ENCODE measurements at places on chromosomes 2 and 18.

- DNase-seq = no peak
Measured at GRCh38 chr2:119856469-119856901, 96.8 kb downstream of the PTPN4 start.

GRCh38 chr2:67256892-67257291 lies 140.2 kb upstream of the ETAA1 start:
- no peak for DNase-seq

GRCh38 chr2:214135966-214136365 lies 274.9 kb upstream of the VWC2L start:
- DNase-seq = no peak

DNA sequence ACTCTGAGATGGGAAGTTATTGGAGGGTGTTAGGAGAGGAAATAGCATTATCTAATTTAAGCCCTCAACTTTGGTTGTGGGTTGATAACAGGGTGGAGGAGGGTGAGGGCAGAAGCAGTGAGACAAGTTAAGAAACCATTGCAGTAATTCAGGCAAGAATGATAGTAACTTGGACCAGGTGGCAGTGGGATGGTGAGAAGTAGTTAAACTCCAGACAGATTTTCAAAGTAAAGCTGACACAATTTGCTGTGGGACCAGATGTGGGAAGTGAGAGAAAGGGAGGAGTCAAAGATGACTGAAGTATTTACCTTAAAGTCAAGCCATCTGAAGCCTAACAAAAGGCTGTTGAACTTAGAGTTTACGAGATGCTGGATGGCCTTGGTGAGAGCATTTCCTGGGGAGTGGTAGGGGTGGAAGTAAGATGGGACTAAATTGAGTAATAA lies 163.2 kb upstream of the KLF7 start:
- DNase-seq = no peak

DNA sequence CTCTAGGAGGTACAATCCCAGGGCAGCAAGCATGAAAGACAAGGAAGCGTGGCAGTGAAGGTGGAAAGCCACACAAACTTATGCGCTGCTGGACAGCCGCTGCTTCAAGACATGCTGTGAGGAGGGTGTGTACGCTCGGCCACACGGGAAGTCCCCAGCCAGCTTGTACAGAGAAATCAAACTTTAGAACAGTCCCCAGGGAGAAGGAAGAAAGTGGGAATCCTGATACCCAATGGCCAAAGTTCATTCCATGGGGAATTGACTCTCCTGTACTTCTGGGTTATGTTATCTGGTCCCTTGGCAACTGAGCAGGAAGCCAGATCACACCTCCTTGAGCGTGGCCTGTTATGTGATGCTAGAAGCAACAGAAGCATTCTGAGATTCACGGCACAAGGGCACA lies 86.1 kb upstream of the BOD1L2 start:
- DNase-seq = no peak

- DNase-seq = no peak
Measured at GRCh38 chr2:214031566-214031965, 379.3 kb upstream of the VWC2L start.

DNA sequence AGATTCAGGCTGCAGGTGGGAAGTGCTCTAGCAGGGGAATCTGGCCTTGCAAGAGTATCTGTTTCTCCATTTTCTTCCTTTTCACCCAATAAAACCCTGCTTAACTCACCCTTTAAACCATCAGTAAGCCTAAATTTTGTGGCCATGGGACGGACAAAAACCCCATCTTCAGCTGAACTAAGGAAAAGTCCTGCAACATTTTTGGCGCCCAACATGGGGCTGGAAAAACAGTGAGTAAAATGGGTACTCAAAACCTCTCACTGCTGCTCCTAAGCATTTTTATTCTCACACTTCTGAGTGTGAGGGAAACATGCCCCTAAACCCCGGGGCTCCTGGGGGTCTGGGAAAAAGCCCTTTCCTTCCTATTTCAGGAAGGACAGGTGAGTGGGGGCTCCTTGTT lies 414.3 kb downstream of the ZNF804A start:
- DNase-seq = no peak

DNA sequence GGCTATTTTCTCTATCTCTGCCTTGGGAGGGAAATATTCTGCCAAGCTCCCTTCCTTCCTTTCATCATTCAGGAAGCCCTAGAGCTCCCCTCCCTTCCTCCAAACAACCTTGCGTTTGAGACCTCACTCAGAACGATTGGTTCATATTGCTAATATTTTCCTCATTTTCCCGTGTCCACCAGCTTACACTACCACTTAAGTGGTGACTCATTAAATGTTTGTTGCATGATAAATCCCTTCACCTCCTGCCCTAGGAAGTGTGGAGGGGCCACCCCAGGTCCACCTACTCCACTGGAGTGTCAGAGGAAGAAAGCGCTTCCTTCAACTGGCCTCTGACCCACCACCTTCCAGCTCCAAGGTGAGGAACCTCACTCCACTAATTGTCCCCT lies 2.3 kb upstream of the LPIN2 start:
- no peak for DNase-seq

DNA sequence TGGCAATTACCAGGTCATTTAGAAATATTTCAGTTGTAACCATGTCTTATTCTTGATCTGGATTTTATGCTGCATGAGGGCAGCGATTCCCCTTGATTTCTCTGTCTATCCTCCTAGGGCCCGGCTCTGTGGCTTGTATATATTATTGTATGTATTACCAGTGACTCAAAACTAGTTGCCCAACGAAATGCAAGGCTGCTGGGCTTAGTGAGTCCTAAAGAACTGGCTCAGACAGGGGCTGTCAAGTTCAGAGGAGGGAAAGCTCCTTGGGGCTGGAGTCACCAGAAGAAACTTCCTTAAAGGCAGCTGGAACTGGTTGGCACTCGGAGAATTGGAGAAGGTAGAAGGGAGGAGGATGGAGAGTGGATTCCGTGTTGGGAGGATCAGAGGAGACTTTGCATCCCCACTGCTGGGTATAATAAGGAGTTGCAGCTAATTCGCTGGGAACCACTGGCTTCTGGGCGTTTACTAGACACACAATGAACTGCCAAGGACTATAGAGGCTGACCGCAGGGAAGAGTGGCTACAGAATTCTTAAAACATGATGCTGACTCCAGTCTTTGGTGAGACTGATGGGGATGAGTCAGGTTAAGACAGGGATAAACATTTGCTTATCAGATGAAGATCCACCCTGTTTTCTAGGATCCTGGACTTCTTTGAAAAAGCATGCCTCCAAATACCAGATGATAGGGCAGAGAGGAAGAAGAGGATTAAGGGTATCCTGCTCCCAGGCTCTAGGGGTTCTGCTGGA lies 104.3 kb downstream of the PRKCE start:
- DNase-seq = no peak

GRCh38 chr18:22789600-22789999 lies 143.5 kb upstream of the RBBP8 start:
- no peak for DNase-seq

GRCh38 chr2:151437630-151438029 lies 27.9 kb downstream of the RIF1 start:
- no peak for DNase-seq

DNA sequence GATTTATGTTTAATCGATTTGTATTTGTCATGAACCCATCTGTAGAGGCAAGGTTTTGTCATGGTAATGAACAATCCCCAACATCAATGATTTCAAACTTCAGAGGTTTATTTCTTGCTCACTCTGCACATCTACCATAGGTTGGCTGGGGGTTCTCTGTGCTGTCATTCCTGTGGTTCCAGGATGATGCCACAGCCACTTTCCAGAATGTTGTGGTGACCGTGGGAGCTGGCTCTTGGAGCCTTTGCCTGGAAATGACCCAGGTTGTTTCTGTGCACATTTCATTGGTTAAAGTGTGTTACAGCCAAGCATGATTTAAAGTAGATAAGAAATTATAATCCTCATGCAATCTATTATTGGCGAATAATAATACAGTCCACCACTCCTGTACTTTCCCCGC lies 28.2 kb upstream of the EPAS1 start:
- DNase-seq = no peak

DNA sequence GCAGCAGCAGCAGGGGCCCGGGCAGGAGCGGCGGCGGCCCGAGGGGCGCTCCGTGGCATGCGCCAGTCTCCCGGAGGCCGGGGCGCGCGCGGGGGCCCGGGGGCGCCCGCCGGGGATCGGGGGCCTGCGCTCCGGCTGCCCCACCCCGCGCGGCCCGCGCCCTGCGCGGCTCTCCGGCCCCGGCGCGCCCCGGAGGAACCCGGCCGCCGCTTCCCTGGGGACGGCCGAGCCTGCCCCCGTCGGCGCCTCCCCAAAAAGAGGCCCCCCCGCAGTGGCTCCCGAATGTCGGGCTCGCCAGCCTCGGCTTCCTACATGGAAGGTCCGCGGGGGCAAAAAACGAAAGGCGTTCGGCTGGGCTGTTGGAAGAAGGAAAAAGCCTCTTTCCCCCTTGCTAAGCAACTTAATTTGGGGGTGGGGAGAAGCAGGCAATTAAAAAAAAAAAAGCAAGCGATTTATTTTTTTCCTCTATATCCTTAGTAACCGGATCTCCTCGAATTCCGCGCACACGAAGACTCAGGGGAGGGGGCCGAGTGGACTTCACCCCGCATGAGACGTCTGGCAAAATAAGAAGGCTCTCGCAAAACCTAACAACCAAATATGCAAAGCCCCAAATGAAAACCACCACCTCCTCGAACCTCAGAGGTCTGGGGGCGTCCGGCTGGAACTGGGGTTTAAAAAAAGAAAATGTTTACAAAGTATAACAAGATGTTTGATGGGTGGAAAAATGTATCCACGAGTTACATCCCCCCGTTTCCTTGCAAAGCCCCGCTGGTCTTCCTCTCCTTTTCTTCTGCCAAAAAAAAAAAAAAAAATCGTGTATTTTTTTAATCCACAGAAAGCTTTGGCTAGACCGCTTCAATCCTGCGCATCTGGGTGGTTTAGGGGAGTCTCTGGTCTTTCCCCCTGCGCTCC lies at the start of gene SMAD7:
Gene SMAD7, minus strand, starts transcription at position 430 of the 912 bp plus-strand sequence. CDS start 541 bp downstream, outside the sequence.
- DNase-seq = no peak

DNA sequence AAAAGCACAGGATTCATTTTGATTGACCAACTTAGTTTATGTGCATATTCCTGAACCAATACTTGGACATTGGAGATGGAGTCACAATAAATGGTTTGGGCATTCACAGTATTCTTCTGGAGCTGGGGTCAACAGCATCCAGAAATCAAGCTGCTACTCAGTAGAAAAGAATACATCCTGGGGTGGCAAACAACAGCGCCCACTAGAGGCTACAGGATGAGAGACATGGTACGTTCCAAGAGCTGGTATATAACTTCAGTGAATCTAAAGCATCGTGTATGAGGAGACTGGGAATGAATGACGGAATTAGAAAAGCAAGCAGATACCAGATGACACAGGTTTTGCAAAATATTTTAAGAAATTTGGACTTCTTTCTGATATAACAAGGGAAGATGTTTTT lies 142.9 kb upstream of the FIGN start:
- DNase-seq = no peak

- DNase-seq = no peak
Measured at GRCh38 chr18:66694852-66695251, 91.0 kb upstream of the CDH19 start.

DNA sequence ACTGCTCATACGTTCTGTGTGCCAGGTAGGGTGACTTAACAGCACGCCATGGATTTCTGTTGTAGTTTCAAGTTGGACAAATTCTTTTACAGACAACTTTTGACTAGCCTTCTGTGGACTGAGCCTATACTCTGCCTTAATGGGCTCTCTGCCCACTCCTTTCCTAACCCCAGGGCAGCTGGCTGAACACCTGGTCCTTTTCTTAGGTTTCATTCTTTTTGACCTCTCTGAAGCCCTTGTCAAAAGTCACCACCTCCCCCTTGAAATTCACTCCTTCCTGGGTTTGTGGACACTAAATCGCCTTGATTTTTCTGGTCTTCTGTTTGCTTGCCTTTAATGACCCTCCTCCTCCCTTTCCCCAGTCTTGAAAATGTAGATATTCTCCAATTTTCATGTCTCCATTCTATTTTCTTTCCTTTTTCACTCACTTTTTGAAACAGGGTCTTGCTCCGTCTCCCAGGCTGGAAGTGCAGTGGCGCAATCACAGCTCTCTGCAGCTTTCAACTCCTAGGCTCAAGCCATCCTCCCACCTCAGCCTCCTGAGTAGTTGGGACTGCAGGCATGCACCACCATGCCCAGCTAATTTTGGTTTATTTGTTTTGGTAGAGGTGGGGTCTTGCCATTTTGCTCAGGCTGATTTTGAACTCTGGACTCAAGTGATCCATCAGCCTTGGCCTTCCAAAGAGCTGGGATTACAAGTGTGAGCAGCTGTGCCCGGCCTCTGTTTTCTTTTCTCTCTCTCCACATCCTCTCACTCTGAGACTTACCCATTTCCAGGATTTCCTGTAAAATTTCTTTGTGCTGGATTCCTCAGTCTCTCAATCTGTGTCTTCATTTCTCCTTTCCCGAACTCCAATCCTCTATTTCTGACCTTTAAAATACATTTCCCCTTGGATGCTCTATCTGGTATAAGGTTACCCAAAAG lies 112.9 kb downstream of the PLB1 start:
- no peak for DNase-seq

DNA sequence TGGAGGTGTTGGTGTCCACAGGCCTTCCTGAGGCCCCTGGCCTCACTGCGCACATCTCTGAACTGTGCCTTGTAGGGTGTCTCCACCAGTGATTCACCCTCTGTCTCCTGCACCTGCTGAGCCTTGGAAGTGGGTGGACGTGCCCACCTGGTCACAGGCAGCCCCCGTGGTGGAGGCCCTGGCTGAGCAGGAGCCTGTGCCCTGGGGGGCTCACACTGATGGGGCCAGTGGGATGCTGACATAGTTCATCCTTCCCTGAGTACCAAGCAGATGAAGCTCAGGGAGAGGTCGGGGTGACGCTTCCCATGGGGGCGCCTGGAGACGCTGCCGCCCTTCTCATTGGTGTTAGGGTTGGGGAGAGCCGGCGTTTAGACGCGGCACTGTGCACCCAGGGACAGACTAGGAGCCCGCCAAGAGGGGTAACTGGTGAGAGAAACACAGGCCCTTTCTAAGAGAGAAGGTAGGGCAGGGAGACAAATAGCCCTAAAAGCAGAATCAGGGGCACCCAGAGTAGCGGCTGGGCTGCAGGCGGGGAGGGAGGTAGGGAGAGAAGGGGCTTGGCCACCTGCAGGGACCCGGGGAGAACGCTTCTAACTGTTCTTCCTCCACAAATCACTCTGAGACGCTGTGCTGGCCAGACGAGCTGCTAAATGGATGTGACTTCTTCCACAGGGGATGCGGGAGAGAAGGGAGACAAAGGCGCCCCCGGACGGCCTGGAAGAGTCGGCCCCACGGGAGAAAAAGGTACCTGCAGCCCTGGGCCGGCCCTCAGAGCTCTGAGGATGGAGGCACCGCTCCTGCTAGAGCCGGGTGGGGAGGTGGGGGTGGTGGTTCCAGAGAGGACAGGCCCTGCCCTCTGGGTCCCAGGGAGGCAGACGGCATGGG lies 18.0 kb downstream of the COLEC11 start:
- no peak for DNase-seq

GRCh38 chr2:148893906-148894305 lies 18.9 kb downstream of the KIF5C start:
- DNase-seq = no peak

DNA sequence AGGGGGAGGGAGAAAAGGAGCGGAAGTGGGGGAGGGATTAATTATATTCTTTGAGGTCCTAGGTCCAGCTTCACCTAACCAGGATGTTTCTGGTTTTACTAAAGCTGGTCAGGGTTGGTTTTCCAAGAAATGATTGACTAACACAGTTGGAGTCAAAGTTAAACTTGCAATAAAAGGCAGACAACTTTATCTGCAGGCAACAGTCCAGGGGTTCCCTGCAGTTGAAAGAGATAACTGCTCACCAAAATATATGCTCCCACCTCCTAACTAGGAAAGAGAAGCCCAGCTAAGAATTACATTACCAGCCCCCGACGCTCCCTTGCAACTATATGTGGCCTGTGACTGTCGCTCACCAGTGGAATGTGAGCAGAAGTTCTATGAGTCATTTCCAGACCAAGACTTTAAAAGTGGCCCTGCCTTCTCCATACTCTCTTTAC lies 140.0 kb upstream of the PKDCC start:
- DNase-seq = no peak

GRCh38 chr2:14673351-14673875 lies 40.9 kb downstream of the LRATD1 start:
- no peak for DNase-seq
